Stimulated activated CD8-positive, alpha-beta memory T cell treated with anti-CD3 and anti-CD28 coated beads, Interleukin-4, amount 100 ng/mL, for 48 hours (primary cell): ENCODE measurements at places on chromosomes 12 and 14.

DNA sequence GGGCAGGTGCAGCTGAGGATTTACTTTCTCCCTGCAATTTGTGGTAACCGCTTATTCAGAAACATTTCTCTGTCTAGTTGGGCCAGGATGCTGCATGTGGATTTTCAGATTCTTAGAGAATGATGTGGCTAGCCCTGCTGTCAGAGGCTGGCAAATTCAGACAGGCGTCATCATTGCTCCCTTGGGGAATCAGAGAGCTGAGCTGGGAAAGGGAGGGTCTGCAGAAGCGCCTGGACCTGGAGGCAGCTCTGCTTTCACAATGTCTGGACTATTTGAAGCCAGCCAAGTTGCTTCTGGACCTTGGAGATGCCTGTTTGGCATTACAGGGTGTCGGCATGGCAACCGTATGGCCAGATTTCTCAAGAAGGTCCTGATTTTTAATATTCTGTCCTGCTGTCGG is 3.4 kb downstream of the GALNT16 start:
- DNase-seq, result no peak

- no peak for DNase-seq
Measured at GRCh38 chr12:54428050-54429013, 9.3 kb upstream of the ITGA5 start.

- no peak for DNase-seq
Measured at GRCh38 chr12:65192963-65193516, 23.7 kb downstream of the LEMD3 start.

- no peak for DNase-seq
Measured at GRCh38 chr12:68240079-68240478, 13.3 kb downstream of the IL22 start.

GRCh38 chr12:95970905-95971304 is 25.2 kb downstream of the HAL start:
- DNase-seq, result no peak

DNA sequence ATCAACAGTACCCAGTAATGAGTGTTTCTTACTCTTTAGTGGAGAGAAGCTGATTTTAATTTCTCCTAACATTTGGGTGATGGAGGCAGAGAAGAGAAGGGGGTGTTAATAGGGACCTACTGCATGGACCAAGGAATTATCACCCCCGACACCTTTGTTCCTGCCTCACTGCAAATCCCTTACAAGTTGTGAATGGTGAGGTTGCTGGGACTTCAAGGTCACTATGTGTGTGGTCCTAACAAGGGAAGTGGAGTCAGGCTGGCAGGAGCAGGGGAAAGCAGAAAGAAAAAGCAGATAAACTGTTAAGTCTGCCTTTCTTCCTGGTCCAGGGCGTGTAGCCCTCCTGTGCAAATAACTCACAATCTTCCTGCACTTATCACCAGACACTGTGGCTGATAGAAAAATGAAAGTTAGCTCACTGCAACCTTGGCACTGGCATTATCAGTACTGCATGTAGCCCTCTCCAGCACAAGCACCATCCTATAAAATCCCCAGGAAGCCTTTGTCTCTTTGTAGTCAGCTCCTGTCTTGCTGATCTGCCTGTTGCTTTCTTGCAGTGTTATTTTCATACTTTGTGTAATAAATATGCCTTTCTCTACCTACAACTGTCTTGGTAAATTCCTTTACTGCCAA is 112.3 kb upstream of the DNM1L start:
- no peak for DNase-seq

DNA sequence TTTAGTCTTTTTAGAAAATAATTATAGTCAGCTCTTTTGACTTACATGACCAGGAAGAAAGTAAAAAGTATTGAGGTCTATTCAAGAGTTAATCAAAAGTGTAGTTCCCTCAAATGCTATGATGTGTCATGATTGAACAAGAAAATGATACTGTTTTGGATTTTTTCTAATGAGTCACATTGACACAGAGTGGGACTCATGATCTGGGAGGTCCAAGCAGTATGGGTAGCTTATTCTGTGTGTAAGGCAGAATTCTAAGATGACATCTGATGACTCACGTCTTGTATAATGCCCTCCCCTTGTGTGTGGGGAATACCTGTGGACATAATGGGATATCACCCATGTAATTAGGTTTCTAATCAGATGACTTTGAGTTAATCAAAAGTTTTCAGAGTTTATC is 178.1 kb upstream of the DDHD1 start:
- no peak for DNase-seq

- no peak for DNase-seq
Measured at GRCh38 chr12:49086116-49086515, 8.5 kb downstream of the DHH start.

GRCh38 chr14:94397289-94398181 is 9.1 kb upstream of the SERPINA1 start:
- no peak for DNase-seq

GRCh38 chr12:1706632-1706980 is 15.7 kb downstream of the ADIPOR2 start:
- no peak for DNase-seq

DNA sequence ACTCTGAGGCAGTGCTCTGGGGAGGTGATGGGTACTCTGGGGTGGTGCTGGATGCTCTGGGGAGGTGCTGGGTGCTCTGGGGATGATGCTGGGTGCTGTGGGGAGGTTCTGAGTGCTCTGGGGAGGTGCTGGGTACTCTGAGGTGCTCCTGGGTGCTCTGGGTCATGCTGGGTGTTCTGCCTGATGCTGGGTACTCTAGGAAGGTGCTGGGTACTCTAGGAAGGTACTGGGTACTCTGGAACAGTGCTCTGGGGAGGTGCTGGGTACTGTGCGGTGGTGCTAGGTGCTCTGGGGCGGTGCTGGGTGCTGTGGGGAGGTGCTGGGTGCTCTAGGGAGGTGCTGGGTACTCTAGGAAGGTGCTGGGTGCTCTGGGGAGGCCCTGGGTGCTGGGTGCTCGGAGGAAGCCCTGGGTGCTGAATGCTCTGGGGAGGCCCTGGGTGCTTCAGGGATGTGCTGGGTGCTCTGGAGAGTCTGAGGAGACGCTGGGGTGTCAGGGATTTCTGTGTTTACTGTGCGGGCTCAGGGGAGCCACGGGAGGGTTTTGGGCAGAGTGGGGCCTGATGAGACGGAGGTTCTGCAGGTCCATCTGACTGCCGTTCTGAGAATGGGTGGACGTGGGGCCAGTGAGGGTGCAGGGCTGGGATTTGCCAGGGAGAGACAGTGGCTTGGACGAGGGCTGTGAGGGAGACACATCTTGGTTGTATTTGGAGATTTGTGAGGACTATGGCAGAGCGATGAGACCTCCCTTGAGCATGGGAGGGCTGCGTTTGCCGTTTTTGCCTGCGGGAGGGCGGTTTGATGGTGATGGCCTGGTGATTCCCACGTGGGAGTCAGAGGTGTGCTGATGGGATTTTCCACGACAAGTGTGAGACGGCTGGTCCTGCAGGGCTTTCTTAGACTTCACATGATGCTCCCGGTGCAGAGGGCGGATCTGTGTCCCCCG is 30.0 kb downstream of the MMP17 start:
- DNase-seq, result no peak

DNA sequence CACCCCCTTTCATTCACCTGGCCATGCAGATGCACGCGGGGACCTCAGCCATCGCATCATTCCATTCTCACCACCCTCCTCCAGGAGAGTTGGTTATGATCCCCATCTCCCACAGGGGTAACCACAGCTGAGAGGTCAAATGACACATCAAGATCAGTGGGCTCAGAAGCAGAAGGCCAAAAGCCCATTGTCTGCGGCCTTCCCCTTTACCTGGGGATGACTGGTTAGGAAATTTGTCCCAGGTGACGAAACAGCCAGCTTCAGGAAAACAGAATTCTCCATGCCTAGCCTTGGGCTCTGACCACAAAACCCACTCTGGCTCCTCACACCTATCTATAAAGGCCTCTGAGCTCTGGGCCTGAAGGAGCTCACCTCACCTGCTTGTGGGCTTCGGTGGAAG is 36.1 kb downstream of the ZFP36L1 start:
- DNase-seq, result no peak

DNA sequence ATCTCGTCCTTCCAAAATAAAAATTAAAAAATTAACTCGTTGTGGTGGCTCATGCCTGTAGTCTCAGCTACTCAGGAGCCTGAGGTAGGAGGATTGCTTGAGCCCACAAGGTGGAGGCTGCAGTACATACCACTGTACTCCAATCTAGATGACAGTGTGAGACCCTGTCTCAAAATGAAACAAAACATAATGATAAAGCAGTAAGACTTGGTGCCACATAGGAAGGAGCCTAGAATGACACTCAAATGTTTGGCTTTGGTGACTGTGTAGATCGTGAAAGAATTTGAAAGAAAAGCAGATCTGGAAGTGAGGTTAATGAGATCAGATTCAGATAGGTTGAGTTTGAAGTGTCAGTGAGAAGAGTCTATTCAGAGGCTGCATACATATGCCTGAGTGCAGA is 150.1 kb upstream of the ATP2B1 start:
- DNase-seq, result no peak

- DNase-seq, result no peak
Measured at GRCh38 chr14:20659813-20660395, 18.4 kb upstream of the OR6S1 start.

- DNase-seq, result no peak
Measured at GRCh38 chr12:68269779-68270178, 16.4 kb upstream of the IL22 start.

DNA sequence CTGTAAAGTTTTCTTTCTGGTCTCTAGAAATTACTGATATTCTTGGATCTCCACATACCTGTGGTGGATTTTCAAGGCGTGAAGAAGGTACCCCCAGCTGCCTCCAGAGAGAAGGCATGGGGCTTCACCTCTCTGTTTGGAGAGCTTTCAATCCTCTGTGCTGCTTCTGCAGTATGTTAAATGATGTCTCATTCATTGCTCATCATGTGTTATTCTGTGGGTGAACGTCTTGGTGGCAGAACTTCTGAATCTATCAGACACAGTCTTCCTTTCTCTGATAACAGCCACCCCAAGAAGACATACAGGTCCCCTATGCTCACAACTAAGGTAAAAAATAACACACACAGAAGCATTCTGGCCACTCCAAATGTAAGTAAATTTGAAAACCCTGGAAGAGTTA is 221.3 kb upstream of the TMEM260 start:
- DNase-seq, result no peak

GRCh38 chr14:60662982-60663381 is 13.7 kb upstream of the SIX1 start:
- no peak for DNase-seq

DNA sequence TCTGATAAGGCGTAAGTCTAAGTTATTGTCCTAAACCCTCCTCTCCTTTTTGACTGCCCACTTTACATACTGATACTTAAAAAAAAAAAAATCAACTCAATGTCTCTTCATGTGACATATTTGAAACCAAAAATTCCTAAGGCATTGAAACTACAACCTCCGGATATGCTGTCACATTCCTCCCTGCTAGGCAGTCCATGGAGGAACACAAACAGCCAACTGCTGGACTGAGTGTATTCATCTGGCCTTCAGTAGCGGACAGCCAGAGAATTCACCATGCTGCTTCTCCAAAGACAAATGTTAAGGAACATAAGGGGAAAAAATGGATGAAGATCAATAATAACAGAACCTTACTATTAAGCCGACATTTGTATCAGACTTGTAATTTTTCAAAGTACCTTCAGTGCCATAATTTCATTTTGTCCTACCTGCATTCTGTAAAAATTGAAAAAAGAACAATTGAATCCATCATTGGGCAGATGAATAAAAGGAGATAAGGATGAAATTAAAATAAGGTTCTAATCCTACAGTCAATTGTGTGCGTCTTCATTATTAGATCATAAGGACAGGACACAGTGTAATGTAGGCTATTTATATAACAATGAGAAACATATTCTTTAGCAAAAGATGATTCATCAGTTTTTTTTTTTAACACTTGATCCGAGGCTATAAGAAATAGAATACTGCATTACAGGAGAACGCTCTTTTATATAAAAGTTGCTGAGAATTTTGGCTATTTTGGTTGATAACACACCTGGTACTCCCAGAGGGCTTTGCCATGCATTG is 12.2 kb downstream of the RERG start:
- no peak for DNase-seq

GRCh38 chr12:111462210-111462769 is 56.6 kb downstream of the SH2B3 start:
- DNase-seq, result no peak

GRCh38 chr12:92803903-92804302 is 101.1 kb downstream of the PLEKHG7 start:
- no peak for DNase-seq

DNA sequence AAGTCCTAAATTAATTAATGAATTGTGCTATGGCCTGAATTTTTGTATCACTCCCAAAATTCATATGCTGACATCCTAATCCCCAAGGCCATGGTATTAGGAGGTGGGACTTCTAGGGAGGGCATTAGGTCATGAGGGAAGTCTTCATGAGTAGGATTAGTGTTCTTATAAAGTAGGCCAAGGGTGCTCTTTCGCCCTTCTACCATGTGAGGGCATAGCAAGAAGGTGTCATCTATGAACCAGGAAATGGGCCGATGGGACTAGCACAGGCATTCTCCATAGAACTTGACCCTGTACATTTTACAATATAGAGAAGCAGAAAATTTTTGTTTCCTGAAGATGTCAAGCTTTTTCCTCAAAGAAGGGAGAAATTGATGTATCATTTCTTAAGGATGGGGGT is 12.5 kb downstream of the SYT10 start:
- DNase-seq, result no peak

DNA sequence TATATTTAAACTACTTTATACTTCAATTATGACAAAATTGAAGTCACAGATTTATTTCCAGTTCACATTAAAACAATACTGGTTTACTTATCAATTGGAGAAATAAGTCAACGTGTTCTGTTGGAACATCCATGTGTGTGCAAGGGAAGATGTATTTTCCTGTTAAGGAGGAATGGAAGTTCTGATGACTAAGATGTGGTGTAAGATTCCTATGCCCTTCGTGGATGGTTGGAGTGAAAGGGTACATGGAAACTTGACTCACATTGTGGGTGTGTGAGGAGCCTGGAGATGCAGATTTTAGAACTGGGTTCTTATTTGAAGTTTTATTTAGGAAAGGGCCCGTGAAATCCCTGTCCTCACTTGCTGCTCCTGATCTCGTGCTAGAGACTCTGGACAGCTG is 95.3 kb downstream of the CATSPERB start:
- no peak for DNase-seq

DNA sequence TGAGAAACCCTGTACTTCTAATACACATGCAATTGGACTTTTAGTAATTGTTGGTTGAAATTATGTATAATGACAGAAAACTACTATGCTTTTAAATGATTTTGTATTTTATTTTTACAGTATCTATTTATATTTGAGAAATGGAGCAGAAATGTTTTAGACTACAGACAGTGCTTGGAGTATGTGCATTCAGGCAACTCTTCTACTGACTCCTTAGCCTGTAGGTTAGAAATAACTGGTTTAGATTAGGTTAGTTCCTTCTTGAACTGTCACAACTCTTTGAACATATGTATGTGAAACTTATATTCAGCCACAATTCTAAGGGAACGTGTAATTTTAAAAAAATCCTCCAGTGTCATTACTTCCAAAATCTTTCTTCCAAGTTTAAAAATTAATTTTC is 1.7 kb downstream of the FGFR1OP2 start:
- no peak for DNase-seq

GRCh38 chr14:49971156-49972130 is 78.6 kb downstream of the ARF6 start:
- peak; percentile 74 for DNase-seq

- DNase-seq, result no peak
Measured at GRCh38 chr14:69087061-69087461, 65.9 kb downstream of the DCAF5 start.
